ENCODE measurements at places on chromosomes 12 and 14. TPM values are rescaled to one million over a fixed set of nuclear protein-coding genes. Genes with fewer than 3 reads are reported as not detected.

Gene GALNT9
- not detected for total RNA-seq

Gene PRH2
- not detected for total RNA-seq

Gene PPP1R1A
- not detected for total RNA-seq

- H3K4me3 ChIP-seq: no peak overlapping the region
- no peak overlapping the region for H3K27ac ChIP-seq
- peaks cover 21% of the 10 kb centered on the region for H3K4me1 ChIP-seq
- peaks cover 20% of the 10 kb centered on the region for H3K36me3 ChIP-seq
- peaks cover 4% of the 10 kb centered on the region for H3K27me3 ChIP-seq
- DNase-seq: no peak
Measured at GRCh38 chr12:46410495-46410894, 37.9 kb upstream of the SLC38A2 start.

- DNase-seq: no peak
- H3K4me1 ChIP-seq: no peaks in the 10 kb centered on the region
- H3K36me3 ChIP-seq: no peaks in the 10 kb centered on the region
- no peak overlapping the region for H3K27ac ChIP-seq
- H3K4me3 ChIP-seq: no peak overlapping the region
- peaks cover 13% of the 10 kb centered on the region for H3K27me3 ChIP-seq
Measured at GRCh38 chr14:96616161-96616721, 114.1 kb downstream of the PAPOLA start.

- H3K27ac ChIP-seq: no peak overlapping the region
- DNase-seq: no peak
- no peaks in the 10 kb centered on the region for H3K4me1 ChIP-seq
- H3K4me3 ChIP-seq: no peak overlapping the region
- H3K36me3 ChIP-seq: peaks cover 2% of the 10 kb centered on the region
Measured at GRCh38 chr14:32508281-32508680, 179.2 kb downstream of the AKAP6 start.

Measured in activated naive CD8-positive, alpha-beta T cell treated with anti-CD3 and anti-CD28 coated beads, Interleukin-2, amount 10 ng/mL, durations not matched to agents 7 days and 5 days (primary cell).